ENCODE measurements at places on chromosomes 3 and 15. TPM values are rescaled to one million over a fixed set of nuclear protein-coding genes. Genes with fewer than 3 reads are reported as not detected.

GOLGA8N gene
- 18.1 TPM for total RNA-seq

GREM1 gene
- 30.1 TPM for total RNA-seq

DNA sequence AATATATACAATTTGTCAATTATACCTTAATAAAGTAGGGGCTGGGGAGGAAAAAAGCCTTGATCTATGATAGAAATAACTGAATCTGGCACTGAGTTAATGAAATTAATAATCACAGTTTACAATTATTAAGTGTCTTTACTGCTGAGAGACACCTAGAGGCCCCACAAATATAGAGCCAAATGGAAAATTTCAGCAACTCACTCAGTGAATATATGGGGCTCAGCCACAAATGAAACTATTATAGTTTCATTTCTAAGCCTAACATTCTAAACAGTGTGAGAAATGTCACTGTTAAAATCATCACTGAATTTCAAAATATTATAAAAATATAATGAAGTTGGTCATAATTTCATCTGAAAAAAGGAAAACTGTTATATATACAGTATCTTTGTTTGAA lies 40.3 kb downstream of the GNB4 start:
- H3K36me3 ChIP-seq, result peaks cover 6% of the 10 kb centered on the region
- no peaks in the 10 kb centered on the region for H3K27me3 ChIP-seq
- H3K4me1 ChIP-seq, result no peaks in the 10 kb centered on the region
- DNase-seq, result no peak

- no peaks in the 10 kb centered on the region for H3K27me3 ChIP-seq
- DNase-seq, result no peak
- H3K4me3 ChIP-seq, result no peak overlapping the region
- no peaks in the 10 kb centered on the region for H3K4me1 ChIP-seq
- no peak overlapping the region for H3K27ac ChIP-seq
Measured at GRCh38 chr3:171526869-171527268, 66.7 kb upstream of the TNIK start.

C15orf62 gene
- 0.87 TPM for total RNA-seq

PCLAF gene
- not detected for total RNA-seq

ZNF385D gene
- total RNA-seq, result 108 TPM

CSPG5 gene
- total RNA-seq, result 0.81 TPM

- H3K27ac ChIP-seq, result no peak overlapping the region
- no peak overlapping the region for H3K4me3 ChIP-seq
- DNase-seq, result no peak
- no peaks in the 10 kb centered on the region for H3K4me1 ChIP-seq
Measured at GRCh38 chr3:140834266-140835037, 107.2 kb upstream of the SLC25A36 start.

- H3K27me3 ChIP-seq, result no peaks in the 10 kb centered on the region
- no peaks in the 10 kb centered on the region for H3K4me1 ChIP-seq
- H3K4me3 ChIP-seq, result no peak overlapping the region
- DNase-seq, result peak; percentile 53
- H3K36me3 ChIP-seq, result no peaks in the 10 kb centered on the region
- no peak overlapping the region for H3K27ac ChIP-seq
Measured at GRCh38 chr3:46913644-46914043, 36.1 kb downstream of the PTH1R start.

FBN1 gene
- total RNA-seq, result 529 TPM

CYP8B1 gene
- not detected for total RNA-seq

- peak; percentile 92 for DNase-seq
- no peak overlapping the region for H3K27ac ChIP-seq
- H3K27me3 ChIP-seq, result no peaks in the 10 kb centered on the region
- H3K4me3 ChIP-seq, result no peak overlapping the region
- H3K4me1 ChIP-seq, result no peaks in the 10 kb centered on the region
- H3K36me3 ChIP-seq, result no peaks in the 10 kb centered on the region
Measured at GRCh38 chr3:15108082-15108545, 9.2 kb upstream of the RBSN start.

TGM5 gene
- not detected for total RNA-seq

CHRFAM7A gene
- 13.2 TPM for total RNA-seq

Measured in aorta (tissue), 5 donors.